Thymus (tissue), 14 donors: ENCODE measurements at places on chromosomes 3 and 15. TPM values are rescaled to one million over a fixed set of nuclear protein-coding genes. Genes with fewer than 3 reads are reported as not detected.

DNA sequence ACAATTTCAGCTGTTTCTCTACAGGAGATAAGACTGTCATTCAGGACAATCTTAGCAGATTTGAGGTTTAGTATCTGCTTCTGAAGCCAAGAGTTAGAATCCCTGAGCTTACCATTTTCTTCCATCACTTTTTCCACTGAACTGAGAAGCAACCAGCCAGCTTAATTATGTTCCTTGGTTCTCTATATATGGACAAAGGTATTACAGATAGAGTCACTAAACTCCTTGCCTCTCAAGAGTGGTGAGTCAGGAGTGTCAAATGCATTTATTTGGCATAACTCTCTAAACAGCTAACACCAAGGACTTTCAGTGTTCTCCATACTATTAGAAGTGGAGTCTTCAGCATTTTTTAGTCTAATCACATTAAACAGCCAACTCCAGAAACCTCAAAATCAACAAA, 239.3 kb downstream of the ALCAM start:
- H3K4me1 ChIP-seq, result no peaks in the 10 kb centered on the region
- no peak for DNase-seq
- H3K27me3 ChIP-seq, result no peaks in the 10 kb centered on the region
- no peak overlapping the region for H3K4me3 ChIP-seq
- no peaks in the 10 kb centered on the region for H3K36me3 ChIP-seq

DNA sequence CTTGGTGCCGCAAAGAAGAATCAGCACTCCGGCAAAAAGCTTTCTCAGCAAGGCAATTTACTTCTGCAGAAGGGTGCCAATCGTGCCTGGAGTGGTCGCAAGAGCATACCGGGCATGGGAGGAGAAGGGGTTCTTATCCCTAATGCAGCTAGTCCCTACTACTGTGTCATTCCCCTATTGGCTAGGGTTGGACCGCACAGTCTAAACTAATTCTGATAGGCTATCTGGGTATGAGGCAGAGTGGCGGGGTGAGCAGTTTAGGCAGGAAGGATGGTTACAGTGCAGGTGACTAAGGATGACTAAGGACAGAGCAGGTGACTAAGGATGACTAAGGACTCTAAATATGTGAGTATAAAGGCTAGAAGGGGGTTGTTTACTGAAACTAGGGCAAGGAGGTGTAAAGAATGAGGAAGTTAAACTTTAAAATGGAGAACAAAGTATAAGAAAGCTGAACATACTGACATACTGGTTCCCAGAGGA, 52.9 kb downstream of the PGBD4 start:
- H3K27ac ChIP-seq, result no peak overlapping the region
- no peaks in the 10 kb centered on the region for H3K4me1 ChIP-seq
- DNase-seq, result no peak
- no peak overlapping the region for H3K4me3 ChIP-seq

GRCh38 chr3:113637756-113638155, 58.7 kb downstream of the USF3 start:
- no peaks in the 10 kb centered on the region for H3K36me3 ChIP-seq
- DNase-seq, result no peak
- no peak overlapping the region for H3K4me3 ChIP-seq
- H3K4me1 ChIP-seq, result no peaks in the 10 kb centered on the region
- no peaks in the 10 kb centered on the region for H3K27me3 ChIP-seq

- H3K27me3 ChIP-seq, result no peaks in the 10 kb centered on the region
- H3K4me3 ChIP-seq, result no peak overlapping the region
- H3K27ac ChIP-seq, result no peak overlapping the region
- H3K36me3 ChIP-seq, result no peaks in the 10 kb centered on the region
- DNase-seq, result no peak
Observed at GRCh38 chr15:76299786-76300185, 11.5 kb downstream of the ETFA start.

GRCh38 chr3:148005456-148005855, 596.3 kb downstream of the ZIC1 start:
- H3K27ac ChIP-seq, result no peak overlapping the region
- no peaks in the 10 kb centered on the region for H3K36me3 ChIP-seq
- H3K27me3 ChIP-seq, result no peaks in the 10 kb centered on the region
- H3K4me1 ChIP-seq, result no peaks in the 10 kb centered on the region
- H3K4me3 ChIP-seq, result no peak overlapping the region

- no peaks in the 10 kb centered on the region for H3K36me3 ChIP-seq
- H3K4me1 ChIP-seq, result peaks cover 37% of the 10 kb centered on the region
- no peak for DNase-seq
- H3K27me3 ChIP-seq, result no peaks in the 10 kb centered on the region
Observed at GRCh38 chr3:188037195-188037718, 116.7 kb upstream of the LPP start.

DNA sequence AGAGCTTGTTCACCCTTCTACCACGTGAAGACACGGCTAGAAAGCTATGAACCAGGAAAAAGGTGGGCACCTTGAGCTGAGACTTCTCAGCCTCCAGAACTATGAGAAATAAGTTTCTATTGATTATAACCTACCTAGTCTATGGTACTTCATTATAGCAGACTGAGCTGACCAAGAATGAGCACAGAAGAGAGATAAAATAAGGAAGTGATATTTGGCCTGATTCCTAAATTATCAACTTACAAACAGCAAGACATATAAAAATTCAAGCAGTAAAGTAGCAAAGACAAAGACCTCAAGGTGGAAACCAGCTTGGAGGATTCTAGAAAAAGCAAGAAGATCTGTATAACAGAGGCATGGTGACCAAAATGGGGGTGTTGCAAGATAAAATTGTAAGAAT, 63.9 kb upstream of the OSTN start:
- H3K36me3 ChIP-seq, result no peaks in the 10 kb centered on the region
- no peaks in the 10 kb centered on the region for H3K27me3 ChIP-seq
- H3K27ac ChIP-seq, result no peak overlapping the region
- no peaks in the 10 kb centered on the region for H3K4me1 ChIP-seq
- no peak overlapping the region for H3K4me3 ChIP-seq

GRCh38 chr15:76799760-76800159, 105.4 kb downstream of the SCAPER start:
- H3K36me3 ChIP-seq, result peaks cover 6% of the 10 kb centered on the region
- no peaks in the 10 kb centered on the region for H3K27me3 ChIP-seq
- no peaks in the 10 kb centered on the region for H3K4me1 ChIP-seq
- no peak for DNase-seq
- H3K4me3 ChIP-seq, result no peak overlapping the region

DNA sequence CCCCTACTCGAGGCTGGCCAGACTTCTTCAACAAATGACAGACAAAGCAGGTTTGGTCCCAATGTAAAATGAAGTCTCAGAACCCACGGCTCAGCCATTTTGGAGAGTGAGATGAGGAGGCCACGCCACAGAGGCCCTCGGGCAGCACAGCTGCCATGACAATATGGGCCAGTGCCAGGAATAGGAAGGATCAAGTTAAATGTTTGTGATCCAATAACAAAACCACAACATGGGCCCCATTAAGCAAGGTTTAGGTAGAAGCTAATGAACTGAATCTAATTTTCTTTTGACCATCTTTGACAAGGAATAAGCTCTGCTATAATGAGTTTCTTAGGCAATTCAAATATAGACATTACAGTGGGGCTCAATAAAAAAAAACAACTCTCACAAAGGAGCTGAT, 52.6 kb downstream of the RFTN1 start:
- H3K27me3 ChIP-seq, result no peaks in the 10 kb centered on the region
- no peak overlapping the region for H3K4me3 ChIP-seq
- H3K36me3 ChIP-seq, result peaks cover 7% of the 10 kb centered on the region
- H3K4me1 ChIP-seq, result peaks cover 47% of the 10 kb centered on the region
- no peak for DNase-seq

GRCh38 chr3:120302361-120302760, 17.3 kb upstream of the GPR156 start:
- no peaks in the 10 kb centered on the region for H3K36me3 ChIP-seq
- H3K4me1 ChIP-seq, result no peaks in the 10 kb centered on the region
- H3K4me3 ChIP-seq, result no peak overlapping the region

GRCh38 chr3:119829420-119829819, 47.5 kb downstream of the NR1I2 start:
- peaks cover 14% of the 10 kb centered on the region for H3K36me3 ChIP-seq
- H3K4me3 ChIP-seq, result no peak overlapping the region
- H3K27me3 ChIP-seq, result no peaks in the 10 kb centered on the region
- no peaks in the 10 kb centered on the region for H3K4me1 ChIP-seq

GRCh38 chr3:39021029-39021428, 30.7 kb downstream of the SCN11A start:
- no peak overlapping the region for H3K27ac ChIP-seq
- H3K4me1 ChIP-seq, result no peaks in the 10 kb centered on the region
- H3K4me3 ChIP-seq, result no peak overlapping the region
- H3K36me3 ChIP-seq, result no peaks in the 10 kb centered on the region

Gene SYNPR
- total RNA-seq, result 0.09 TPM

Gene THRB
- 2.2 TPM for total RNA-seq

Gene TMIE
- 0.85 TPM for total RNA-seq

Gene HERC2
- 18.7 TPM for total RNA-seq

Gene BCHE
- total RNA-seq, result 12.4 TPM

Gene IL17RC
- 5.7 TPM for total RNA-seq

Gene GOLGA6D
- total RNA-seq, result 0.05 TPM

Gene RPL22L1
- 214 TPM for total RNA-seq

Gene CEP97
- 14.0 TPM for total RNA-seq

Gene FES
- 8.3 TPM for total RNA-seq

Gene MUSTN1
- total RNA-seq, result 0.85 TPM
